ENCODE measurements at places on chromosomes 12 and 14. TPM values are rescaled to one million over a fixed set of nuclear protein-coding genes. Genes with fewer than 3 reads are reported as not detected.

PDZRN4 gene
- 11.3 TPM for total RNA-seq

VTI1B gene
- total RNA-seq = 65.0 TPM

CLEC7A gene
- total RNA-seq = 1.9 TPM

TAS2R30 gene
- total RNA-seq = 11.3 TPM

LRRK2 gene
- 6.2 TPM for total RNA-seq

BDKRB2 gene
- total RNA-seq = 0.87 TPM

COX8C gene
- total RNA-seq = 19.9 TPM

GALNT9 gene
- total RNA-seq = 1.3 TPM

Measured in testis (tissue), 5 donors.